ENCODE measurements at places on chromosomes 4 and X.
A peak's percentile ranks its signal among the peaks of the same experiment; 100 is the strongest.

- no peak for DNase-seq
Observed at GRCh38 chr4:149173241-149174013, 642.2 kb downstream of the IQCM start.

DNA sequence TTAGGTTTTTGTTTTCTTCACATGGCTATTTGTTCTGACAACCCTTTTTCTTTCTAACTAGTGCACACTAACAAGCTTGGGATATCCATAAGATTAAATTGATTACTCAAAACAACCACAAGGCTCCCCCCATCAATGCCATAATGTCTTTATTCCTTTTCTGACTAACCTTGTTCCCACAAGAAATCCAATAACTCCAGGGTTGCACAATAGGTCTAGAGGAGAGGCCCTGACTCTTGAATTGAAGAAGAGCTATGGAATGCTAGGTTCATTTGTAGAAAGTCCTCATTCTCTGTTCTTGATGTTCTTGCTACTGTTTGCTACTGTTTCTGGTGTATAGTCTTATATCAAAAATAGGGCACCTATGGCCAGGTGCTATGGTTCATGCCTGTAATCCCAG is 71.0 kb downstream of the PRRG1 start:
- DNase-seq, result no peak

GRCh38 chrX:74242484-74243138 is 61.4 kb upstream of the ZCCHC13 start:
- DNase-seq, result no peak

- DNase-seq, result no peak
Observed at GRCh38 chr4:24605216-24605615, 20.9 kb upstream of the DHX15 start.

DNA sequence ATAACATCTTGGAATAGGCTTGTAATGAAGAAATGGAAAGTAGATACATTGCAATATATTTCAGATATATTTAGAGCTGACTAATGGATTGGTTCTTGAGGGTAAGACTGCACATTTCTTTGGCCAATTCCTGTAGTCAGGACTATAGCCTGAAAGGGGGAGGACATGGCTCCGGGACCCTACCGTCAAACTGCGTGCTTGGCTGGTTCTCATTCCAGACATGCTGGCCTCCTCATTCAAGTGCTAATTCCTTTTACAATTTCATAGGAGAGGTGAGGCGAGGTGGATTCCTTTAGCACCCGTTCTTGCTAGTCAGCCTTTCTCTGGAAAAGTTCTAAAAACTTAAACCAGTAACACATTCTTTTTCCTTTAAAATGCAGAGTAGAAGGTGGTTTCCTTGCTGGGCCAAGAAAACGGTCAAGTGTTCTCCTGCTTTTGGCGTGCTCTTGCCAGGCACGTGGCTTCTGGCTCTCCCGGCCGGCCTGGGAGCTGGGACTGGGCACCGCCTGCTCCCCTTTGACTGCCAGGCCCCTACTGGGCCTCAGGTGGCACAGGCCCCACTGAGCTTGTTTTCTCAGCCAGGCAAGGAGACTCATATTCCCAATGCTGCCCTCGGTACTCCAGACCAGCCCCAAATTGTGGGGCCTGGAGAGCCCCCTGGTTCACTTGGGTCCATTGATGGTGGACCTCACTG is 167.2 kb downstream of the STK32B start:
- DNase-seq, result no peak

DNA sequence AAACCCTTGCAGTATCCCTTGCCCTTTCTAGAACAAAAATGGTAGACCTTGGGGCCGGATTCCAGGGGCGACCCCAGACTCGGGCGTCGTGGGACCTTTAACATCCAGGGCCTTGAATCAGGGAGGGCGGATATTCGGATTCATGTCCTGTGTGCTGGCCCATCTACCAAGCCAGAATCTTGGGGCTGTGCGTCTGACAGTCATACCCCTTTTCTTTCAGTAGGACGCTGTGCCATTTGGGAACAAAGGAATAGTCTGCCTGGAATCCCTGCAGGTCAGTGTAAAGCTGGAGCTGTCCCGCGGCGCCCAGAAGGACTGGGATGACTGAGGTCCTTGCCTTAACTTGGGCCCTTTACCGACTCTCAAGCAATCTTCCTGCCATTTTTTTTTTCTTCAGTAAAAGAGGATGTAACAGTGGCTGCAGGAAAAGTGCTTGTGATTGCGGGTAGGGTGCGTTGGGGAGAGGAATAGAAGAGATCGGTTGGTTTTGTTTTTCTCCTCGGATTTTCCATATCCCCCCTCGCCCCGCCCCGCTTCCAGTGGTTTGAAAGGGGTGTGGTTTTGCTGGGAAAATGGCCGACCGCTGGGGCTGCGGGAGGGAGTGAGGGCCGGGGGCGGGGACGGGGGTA is 518 bp downstream of the ARMCX1 start:
- no peak for DNase-seq

- no peak for DNase-seq
Observed at GRCh38 chr4:6641971-6642320, 1.5 kb downstream of the MRFAP1 start.

DNA sequence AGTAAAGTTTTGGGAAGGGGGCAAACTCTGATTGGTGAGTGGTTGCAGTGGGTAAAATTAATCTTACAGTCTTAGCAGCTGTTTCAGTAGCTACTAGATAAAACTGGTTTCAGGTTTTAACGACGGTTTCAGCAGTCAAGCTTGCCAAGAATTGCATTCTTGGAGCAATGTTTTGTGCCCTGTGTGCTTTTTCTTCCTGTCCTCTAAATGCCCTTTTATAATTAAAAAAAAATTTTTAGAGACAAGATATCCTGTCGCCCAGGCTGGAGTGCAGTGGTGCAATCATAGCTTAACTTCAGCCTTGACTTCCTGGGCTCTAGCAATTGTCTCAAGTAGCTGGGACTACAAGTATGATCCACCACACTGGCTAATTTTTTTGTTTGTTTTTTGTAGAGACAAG is 6.3 kb upstream of the PPEF2 start:
- peak; percentile 22 for DNase-seq

GRCh38 chr4:4506961-4507360 is 34.9 kb downstream of the STX18 start:
- DNase-seq, result no peak

- no peak for DNase-seq
Observed at GRCh38 chr4:16176621-16177020, 49.6 kb downstream of the TAPT1 start.

DNA sequence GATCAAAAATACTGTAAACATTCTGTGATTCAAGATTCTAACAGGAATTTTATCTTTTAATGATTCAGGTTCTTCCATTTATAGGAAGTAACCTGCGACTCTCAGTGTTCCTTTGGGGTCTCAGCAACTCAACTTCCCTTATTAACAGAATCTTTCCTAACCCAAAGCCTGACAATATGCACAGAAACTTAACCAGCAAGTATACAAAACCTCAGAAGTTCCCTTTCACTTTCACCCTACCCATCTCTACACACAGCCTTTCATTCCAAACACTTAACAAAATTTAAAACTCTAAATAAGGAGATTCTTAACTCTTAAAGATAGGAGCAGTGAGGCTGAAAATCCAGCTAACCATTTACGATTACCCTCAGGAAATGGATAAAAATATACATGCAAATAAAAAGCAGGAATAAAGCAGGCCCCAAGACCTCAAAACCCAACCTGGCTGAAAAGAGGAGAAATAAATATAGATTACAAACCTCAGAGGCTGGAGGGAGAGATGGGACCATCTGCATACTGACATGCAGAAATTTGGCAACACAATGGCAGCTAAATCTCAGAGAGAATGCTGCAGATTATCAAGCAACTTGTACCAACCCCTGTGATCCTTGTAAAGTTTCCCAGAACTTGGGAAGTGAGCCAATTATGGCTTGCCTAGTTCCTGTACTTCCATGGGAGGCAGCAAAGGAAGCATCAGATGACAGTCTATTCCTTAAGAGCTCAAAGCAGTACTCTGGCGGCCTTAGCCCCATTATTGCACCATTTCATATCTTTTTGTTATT is 101.0 kb downstream of the ATP11C start:
- peak; percentile 45 for DNase-seq

DNA sequence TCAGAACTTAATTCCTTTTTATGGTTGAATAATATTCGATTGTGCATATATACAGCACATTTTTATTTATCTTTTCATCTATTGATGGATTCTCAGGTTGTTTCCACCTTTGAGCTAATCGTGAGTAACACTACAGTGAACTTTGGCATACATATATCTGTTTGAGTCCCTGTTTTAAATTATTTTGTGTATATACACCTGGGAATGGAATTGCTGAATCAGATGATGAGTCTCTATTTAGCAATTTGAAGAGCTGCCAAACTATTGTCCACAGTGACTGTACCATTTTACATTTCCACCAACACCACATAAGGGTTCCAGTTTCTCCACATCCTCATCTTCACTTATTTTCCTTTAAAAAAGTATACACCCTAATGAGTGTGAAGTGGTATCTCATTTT is 166.2 kb upstream of the FGF13 start:
- no peak for DNase-seq

DNA sequence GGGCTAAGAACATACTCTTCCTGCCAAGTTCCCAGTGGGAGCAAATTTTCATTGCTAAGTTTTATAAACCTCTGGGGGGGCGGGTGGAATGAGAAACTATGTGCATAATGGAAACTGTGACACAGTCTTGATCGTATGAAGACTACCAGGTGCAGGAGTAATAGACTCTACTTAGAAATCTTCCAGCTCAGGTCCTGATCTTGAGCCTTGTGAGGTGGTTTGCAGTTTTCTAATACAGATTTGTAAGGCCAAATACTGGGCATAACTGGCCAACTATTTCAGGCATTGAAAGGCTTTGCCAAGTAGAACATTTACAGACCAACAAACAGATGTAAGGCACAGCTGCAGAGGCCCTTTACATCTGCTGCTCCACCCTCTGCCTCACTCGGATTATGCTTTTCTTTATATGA is 89.7 kb upstream of the CBR4 start:
- DNase-seq, result no peak

Measured in KBM-7 (cell line).